ENCODE measurements at places on chromosomes 4 and X.
A peak's percentile ranks its signal among the peaks of the same experiment; 100 is the strongest.

DNA sequence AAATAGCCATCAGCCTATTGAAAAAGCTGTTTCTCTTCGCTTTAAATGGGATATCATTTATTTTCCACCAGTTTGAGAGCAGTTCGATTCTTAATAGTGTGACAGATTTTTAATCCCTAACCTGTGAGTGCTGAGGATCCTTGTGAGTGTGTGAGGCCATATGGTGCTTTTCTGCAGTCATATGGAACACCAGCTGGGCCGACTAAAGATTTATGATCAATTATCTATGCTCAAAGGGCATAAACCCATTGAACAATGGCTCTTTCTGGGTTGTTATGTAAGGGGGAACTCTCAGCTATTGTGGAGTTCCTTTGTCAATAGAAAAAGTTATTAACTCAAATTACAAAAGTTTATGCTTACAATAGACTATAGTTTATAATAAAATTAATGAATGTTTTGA lies 1003.6 kb downstream of the FAT4 start:
- no peak for DNase-seq

DNA sequence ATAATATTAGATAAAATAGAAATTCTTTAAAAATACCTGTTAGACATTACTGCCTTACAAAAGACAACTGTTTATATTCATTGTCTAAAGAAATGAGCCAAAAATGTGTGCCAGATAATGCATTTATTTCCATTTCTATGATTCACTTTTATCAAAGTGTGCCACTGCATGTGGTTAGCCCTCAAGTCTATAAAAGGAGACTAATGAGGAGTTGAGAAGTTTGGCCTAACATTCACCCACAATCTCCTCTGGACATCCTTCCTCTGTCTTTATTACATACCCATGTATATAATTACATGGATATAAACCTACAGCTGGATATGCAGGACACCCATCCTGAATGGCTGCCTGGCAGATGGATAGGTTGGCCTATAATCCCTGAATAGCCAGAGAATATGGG lies 42.6 kb upstream of the PDE5A start:
- DNase-seq: no peak

DNA sequence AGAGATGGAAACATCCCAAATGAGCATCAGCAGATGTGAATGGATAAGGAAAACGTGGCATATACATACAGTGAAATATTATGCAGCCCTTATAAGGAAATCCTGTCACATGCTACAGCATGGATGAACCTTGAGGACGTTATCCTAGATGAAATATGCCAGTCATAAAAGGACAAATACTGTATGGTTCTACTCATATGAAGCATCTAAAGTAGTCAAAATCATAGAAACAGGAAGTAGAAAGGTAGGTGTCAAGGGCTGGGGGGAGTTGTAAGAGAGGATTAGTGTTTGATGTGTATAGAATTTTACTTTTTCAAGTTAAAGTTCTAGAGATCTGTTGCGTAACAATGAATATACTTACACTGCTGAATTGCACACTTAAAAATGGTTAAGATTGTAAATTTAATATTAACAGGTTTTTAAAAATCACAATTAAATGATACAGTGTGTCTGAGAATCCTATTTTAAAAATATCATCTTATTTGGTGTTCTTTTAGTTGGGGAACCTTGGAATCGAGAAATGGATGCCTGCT lies 58.5 kb downstream of the KDM6A start:
- DNase-seq: no peak

GRCh38 chr4:156771171-156771837 lies 200.3 kb downstream of the PDGFC start:
- peak; percentile 80 for DNase-seq

- DNase-seq: no peak
These were observed 56.7 kb downstream of the SPINK2 start for GRCh38 chr4:56764775-56765174.

DNA sequence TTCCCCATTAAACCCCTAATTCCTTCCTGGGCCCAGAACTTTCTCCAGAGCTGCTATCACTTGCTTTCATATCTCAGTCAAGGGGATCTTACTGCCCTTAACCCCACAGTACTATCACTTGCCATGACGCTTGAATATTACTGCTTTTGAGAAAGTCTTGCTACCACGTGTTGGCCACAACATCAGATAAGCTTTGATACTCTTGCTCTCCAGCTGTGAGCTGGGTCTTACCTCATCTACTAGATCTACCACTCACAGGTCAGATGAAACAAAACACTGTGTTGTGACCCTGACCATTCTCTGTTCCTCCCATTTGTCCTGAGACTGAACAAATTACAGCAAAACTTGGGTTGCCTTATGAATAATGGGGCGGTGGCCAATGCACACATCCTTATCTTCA lies 12.1 kb upstream of the TAPT1 start:
- DNase-seq: no peak

- DNase-seq: no peak
These were observed 67.8 kb downstream of the WFS1 start for GRCh38 chr4:6337331-6337935.

- no peak for DNase-seq
These were observed 112.7 kb downstream of the DHX15 start for GRCh38 chr4:24471486-24472160.

- no peak for DNase-seq
These were observed 64.0 kb upstream of the PGM2 start for GRCh38 chr4:37762294-37762990.

DNA sequence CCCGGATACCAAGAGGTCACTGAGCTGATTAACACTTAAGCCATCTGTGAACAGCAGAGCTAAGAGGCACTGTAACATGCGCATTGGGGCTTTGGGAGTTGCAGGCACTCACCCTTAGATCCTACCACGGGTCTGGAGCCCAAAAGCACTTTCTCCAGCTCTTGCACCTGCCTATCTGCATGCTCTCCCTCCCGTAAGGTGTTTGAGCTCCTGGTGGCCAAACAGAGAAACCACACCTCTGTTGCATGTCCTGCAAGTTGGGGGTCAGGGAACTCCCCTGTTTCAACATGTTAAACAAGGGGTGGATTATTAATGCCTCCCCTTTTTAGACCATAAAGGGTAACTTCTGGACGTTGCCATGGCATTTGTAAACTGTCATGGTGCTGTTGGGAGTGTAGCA lies 49.8 kb downstream of the GYPA start:
- no peak for DNase-seq

All from DMS79 (cell line).